ENCODE measurements at places on chromosomes 7 and 10. TPM values are rescaled to one million over a fixed set of nuclear protein-coding genes. Genes with fewer than 3 reads are reported as not detected.

GRCh38 chr7:39509436-39509835 is 56.8 kb upstream of the YAE1 start:
- no peak for DNase-seq

PIK3CG gene
- polyA plus RNA-seq, result 2.2 TPM

PPP1R17 gene
- polyA plus RNA-seq, result not detected

ADIRF gene
- 20.4 TPM for polyA plus RNA-seq

SH2D4B gene
- polyA plus RNA-seq, result 0.10 TPM

DNA sequence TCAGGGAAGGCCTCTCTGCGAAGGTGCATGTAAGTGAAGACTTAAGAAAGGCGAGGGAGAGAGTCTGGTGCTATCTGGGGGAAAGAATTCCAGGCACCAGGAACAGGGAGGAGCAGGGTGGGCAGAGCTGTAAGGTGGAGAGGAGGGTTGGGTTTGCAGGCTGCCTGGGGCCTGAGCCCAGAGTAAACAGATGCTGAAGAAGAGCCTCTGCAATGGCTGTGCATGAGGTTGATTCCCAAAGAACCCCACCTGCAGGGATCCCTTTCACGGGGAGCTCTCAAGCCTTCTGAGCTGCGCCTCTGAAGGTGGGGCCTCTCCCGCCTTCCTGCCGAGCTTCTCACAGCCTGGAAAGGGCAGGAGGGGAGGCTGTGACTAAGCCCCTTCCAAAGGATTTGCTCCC is 115.1 kb downstream of the RNF216 start:
- no peak for DNase-seq

CHST3 gene
- polyA plus RNA-seq, result 17.8 TPM

- DNase-seq, result no peak
Measured at GRCh38 chr7:133853706-133854276, 273.3 kb upstream of the LRGUK start.
